ENCODE measurements at places on chromosomes 7 and 10.

DNA sequence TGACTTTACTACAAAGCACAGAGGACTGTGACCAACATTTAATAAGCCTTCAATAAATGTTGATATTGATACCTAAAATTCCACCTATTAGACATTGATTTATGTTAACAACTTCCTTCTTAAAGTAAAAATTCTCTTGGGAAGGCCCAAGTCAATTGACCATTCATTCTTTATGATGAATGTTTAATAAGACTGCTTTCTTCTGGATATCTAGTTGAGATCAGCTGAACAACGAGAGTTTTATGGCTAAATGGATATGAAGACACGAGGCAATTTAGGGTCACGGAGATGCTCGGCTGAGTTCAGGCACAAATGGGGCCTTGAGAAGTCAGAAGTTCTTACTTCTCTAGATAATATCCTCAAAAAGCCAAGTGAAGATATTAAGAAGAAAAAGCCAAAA is 258.8 kb downstream of the FRMD4A start:
- DNase-seq = no peak

DNA sequence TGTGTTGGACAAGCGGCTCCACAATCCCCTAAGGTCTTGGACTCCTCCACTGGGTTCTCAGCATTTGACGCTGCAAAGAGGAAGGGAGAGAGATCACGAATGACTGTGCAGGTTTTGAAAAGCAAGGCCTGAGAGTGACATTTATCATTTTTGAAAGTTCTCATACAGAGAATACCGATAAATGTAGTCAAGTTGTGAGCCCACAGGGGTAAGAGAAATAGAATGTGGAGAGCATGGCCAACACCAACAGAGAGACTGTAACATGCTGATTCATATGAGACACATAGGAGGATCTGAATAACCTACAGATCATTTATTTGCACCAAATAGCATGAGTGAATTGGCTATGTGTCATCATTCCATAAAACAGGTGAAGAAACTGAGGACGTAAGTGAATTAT is 230.5 kb upstream of the MBL2 start:
- DNase-seq = no peak

DNA sequence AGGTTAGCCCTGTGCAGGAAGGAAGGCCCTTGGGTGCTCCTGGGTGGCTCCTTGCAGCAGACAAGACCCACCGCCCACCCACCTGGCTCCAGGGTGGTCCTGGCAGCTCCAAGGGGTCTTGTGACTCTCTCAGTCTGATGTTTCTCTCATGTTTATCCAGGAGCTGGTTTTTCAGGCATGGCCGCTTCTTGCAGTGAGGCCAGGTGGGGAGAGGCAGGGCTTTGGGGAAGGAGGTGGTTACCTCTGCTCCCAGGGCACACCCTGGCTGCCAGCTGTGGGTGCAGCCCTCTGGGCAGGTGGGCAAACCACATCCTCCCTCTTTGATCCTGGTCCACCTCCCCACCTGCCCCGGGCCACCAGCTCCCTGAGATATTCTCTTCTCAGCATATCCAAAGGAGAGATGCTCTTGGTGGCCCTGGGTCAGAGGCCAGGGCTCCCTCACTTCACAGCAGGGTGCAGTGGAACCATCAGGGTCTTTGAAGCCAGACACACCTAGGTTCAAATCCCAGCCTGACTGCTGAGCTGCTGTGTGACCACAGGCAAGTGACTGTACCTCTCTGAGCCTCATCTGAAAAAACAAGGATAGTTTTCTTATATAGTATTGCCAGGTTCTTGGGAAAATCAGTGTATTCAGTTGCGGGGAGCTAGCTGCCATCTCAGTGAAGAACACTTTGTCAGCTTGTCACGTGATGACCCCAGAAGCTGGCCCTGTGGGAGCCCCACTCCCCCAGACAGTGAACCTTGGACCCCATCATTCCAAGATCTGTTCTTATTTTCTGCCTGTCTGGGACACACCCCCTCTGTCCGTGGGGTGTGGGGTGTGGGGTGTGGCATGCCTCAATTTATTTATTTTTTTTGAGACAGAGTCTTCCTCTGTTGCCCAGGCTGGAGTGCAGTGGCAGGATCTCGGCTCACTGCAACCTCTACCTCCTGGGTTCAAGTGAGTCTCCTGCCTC is 11.5 kb downstream of the GTF2IRD1 start:
- no peak for DNase-seq

- no peak for DNase-seq
These were observed 521.6 kb upstream of the MGMT start for GRCh38 chr10:128945398-128945797.

- DNase-seq = no peak
These were observed 38.4 kb downstream of the C10orf143 start for GRCh38 chr10:130072247-130072646.

- no peak for DNase-seq
These were observed 37.6 kb downstream of the ANK3 start for GRCh38 chr10:60352105-60352504.

- no peak for DNase-seq
These were observed 175.0 kb upstream of the CHRM2 start for GRCh38 chr7:136693166-136694119.

DNA sequence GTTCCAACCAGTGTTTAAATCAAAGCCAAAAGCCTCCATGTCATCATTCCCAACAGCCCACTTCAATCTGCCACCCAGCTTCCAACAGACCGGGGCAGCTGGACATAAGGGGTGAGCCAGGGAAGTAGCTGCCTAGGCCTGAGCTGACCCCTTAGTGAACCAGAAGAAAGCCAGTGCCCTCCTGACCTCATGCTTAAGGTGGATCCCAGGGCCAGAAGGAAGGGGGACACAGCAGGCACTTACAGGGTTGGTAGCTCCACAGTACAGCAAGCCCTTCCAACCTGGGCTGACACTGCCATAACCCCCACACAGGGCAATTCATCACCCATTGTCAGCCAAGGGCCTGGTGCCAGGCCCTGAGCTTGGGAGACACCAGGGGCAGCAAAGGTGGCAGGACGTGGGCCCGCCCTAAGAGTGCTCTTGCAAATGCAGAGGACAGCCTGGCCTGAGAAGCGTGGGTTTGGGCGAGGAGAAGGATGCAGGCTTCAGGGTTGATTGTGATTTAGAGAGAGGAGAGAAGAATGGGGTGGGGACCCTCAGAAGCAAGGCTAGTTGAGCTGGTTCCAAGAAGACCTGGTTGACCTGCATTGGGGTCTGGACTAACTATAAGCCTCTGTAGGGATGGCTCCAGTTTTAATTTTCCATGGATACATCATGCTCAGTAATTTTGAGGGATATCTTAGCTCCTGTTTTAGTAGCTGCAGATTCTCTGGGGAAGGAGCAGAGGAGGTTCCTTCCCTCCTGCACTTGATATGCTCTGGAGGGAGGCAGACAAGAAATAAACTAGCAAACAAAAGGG is 3.1 kb upstream of the CYP26A1 start:
- no peak for DNase-seq

DNA sequence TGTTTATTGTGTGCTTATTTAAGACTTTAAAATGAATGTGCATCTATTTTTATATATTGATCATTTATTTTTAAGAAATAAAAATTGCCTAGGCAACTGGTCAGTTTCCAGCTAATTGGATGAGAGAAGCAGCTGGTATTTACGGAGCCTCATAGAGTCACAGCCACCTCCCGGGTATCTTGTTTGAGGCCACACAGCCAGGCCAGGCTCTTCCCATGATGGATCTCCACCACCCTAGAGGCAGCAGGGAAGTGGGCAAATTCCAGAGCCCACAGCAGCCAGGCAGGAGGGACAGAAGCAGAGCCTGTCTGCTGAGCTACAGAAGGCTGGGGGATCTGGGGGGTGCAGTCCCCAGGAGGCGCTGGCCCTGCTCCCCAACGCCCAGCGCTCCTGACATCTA is 61.6 kb downstream of the CLEC2L start:
- no peak for DNase-seq

DNA sequence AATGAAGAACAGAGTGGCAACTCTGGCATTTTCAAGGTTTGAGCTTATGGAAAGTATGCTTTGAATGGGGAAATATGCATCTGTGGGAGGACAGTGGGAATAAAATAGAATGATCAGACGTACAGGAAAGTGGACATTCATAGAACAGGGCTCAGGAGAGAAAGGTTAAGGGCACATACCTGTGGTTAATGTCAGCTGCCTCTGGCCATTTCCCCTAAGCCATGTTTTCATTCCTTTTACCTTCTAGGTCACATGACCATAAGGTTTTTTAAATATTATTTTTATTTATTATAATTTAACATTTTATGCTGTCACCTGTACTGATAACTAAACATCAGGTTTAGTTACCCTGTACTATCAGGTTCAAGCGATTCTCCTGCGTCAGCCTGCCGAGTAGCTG is 52.8 kb downstream of the LRRC4 start:
- DNase-seq = no peak

DNA sequence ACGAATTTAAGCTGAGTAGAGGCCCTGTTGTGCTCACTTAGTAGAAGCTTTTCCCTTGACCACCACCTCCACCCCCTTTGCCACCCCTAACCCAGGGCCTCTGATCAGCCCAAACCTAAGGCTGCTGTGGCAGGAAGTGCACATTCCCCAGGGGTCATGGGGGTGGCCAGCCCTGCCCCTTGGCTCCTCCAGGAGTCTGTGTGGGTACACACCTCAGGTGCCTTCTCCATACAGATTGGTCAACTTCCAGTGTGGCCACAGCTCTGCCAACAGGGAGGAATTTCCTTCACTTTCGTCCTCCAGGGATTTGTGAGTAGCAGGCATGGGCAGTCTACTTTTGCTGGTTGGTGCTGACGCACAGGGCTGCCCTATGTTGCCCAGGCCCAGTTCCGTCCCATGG is 249.9 kb upstream of the ZNF32 start:
- no peak for DNase-seq

- DNase-seq = no peak
These were observed 32.9 kb upstream of the CUX1 start for GRCh38 chr7:101784292-101785127.

GRCh38 chr10:122116331-122116730 is 127.4 kb downstream of the TACC2 start:
- DNase-seq = no peak

- no peak for DNase-seq
These were observed 7.8 kb downstream of the ZNF467 start for GRCh38 chr7:149765399-149766121.

DNA sequence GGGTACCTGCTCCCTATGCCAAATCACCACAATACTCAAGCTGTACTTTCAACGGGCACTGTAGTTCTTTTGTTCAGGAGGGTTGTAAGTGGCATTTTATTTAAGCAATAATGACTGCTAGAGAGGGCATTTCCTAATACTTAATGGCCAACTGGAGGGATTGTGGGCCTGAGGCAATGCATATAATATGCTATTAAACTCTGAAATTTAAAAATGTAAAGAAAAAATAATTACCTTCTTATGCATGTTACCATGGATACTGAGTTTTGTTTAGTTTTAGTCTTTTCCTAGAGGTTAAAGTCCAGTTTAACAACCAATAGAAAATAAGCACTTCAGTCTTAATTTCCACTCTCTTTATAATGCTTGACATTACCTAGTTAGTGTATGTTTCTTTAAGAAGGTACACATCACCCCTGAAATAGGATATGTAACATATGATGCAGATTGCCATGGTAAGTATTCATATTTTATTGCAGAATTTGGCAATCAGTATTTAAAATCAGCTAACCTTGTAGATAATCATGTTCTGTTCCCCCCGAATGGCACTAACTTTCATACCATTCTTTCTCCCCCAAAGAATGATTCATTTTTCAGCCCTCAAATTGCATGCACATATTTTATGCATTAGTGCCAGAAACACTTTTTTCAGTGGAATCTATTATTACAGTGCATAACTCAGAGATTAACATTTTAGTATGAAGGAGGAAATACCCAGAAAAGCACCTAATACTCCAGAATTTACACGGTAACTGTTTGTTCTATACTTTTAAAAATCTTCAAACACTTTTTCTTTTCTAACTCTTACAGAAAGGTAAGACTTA is 90.3 kb upstream of the ZNF438 start:
- DNase-seq = no peak

GRCh38 chr7:150722431-150722931 is 6.1 kb downstream of the GIMAP1 start:
- no peak for DNase-seq

DNA sequence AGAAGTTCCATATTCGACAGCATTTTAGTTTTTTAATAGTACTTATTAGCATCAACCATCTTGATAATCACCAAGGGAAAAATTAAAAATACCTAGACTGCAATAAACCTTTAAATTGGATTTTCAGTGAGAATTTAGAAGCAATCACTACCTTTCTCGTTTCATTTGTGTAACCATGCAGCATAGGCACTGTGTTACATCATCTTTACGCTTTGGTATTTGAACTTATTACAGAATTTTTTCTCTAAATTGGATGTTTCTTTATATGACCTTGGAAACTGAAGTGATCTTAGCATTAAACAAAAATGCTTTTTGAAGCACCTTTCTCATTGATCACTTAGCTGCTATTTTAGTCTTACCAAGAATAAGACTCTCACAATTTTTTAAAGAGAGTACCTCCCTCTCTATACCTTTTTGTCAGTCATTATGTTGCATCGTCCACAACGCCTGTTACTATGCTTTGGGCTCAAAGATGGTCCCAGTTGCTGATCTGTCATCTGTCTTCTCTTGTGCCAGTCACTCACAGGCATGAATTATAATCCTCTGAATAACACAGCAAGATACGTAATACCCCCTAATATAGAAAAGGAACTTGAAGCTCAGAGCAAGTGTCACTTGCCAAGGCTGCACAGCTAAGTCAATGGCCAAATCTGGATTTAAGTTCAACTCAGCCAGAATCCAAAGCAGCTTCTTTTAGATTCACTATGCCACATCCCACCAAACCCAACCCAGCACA is 19.6 kb upstream of the ASCC1 start:
- no peak for DNase-seq

- no peak for DNase-seq
These were observed 1531.1 kb upstream of the LRRTM3 start for GRCh38 chr10:65394502-65395297.

- no peak for DNase-seq
These were observed 995.3 kb upstream of the PHF14 start for GRCh38 chr7:9978106-9979064.

DNA sequence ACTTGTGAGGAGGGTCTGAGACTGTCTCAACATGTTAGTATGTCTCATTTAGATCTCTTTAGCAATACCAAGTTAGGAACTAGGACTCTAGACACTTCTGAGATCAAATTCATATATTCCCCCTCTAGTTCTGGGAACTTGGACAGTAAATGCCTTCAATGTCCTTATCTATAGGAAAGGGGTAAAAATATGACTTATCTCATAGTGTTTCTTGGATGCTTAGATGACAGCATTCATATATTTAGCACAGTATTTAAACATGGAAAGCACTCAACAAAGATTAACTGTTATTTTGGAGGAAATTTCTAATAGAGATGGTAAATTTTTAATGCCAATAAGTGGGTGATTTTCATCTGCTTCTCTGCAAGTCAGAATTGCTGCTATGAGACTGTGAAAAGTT is 154.6 kb downstream of the CTNNA3 start:
- DNase-seq = no peak
